T-cell (primary cell): ENCODE measurements at places on chromosomes 16 and 17. TPM values are rescaled to one million over a fixed set of nuclear protein-coding genes. Genes with fewer than 3 reads are reported as not detected.

DNA sequence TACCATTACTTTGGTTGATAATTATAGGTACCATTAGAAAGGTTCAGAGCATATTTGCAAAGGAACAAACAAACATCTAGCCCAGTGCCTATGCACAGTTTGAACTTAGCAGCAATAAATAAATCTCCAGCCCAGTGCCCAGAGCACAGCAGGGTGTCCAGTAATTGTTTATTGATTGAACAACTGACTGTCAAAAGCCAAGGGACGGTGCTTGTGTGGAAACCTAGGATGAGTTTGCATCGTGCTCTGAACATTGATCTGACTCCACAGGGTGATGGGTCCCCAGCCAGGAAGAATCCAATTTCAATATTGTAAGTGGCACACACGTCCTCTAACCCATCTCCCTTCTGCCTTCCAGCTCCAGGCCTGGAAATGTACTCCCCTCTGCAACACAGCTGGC lies 625.5 kb upstream of the C16orf82 start:
- DNase-seq, result no peak

GRCh38 chr16:11151885-11152629 lies 103.9 kb downstream of the SOCS1 start:
- DNase-seq, result no peak

- DNase-seq, result no peak
Observed at GRCh38 chr17:4364622-4365041, 1.8 kb downstream of the UBE2G1 start.

DNA sequence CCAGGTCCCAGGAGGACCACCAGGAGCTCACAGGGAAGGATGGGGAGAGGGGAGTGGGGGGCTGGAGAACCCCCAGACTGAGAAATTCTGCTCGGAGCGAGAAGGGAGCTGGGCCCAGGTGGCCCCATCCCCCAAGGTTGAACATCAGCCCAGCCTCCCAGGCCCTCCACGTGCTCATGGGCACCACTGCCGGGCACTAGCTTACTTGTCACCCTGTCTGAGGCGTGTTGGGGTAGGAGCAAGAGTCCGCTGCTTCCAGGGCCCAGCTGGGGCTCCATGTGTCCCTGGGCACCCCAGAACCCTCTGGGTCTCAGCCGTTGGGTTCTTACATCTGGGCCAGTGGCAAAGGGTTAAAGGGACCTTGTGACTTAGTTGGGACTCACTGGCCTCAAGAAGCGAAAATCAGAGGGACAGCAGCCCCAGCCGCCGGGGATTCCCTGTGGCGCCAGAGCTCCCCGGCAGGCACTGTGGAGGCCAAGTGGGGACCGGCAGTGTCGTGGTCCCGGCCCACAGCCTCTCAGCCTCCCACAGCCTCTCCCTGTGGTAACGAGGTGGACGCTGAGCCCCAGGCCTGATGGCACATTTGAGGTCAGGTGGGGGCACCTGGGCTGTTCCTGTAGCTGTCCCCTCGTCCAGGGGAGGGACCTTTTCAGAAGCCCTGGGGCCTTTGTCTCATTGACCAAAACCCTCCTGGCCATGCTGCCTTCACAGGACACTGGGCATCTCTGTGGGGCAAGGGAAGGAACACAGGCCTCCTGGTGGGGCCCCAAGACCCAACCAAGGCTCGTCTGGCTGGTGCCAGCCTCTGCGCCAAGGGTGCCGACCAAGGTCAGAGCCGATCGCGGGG lies 33.7 kb upstream of the CDH15 start:
- DNase-seq, result no peak

GRCh38 chr16:84614623-84614967 lies 3.3 kb downstream of the COTL1 start:
- no peak for DNase-seq

Gene TBX6
- total RNA-seq, result 1.5 TPM
